RWPE1 (cell line): ENCODE measurements at places on chromosomes 2 and 18.
A peak's percentile ranks its signal among the peaks of the same experiment; 100 is the strongest.

GRCh38 chr18:28469946-28470345, 293.0 kb upstream of the CDH2 start:
- no peak for DNase-seq

DNA sequence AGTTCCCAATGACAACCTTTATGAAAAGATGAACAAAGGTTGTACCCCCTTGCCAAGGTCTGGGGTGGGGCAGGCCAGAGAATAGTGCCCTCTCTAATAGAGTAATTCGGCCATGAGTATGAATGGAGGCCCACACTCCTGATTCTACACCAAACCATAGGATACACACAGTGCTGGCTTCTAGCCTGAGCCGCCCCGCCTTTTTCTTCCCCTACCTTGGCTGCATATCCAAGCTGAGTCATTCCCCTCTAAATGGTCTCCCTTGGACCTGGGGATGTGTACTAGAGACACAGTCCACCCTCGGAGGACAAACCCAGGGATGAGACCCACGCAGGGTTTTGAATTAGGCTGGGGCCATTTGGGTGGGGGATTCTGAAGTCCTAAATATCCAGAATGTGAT, 107.2 kb upstream of the CAPN13 start:
- no peak for DNase-seq

GRCh38 chr2:12325806-12326205, 390.9 kb upstream of the TRIB2 start:
- peak; percentile 55 for DNase-seq

- DNase-seq: no peak
These were observed 18.0 kb upstream of the DPP4 start for GRCh38 chr2:162092008-162092390.

- DNase-seq: no peak
These were observed 4.6 kb downstream of the MARCHF7 start for GRCh38 chr2:159716857-159717256.

- no peak for DNase-seq
These were observed 127.1 kb downstream of the NCOA1 start for GRCh38 chr2:24618144-24618543.

GRCh38 chr18:73023975-73024374, 156.2 kb upstream of the NETO1 start:
- DNase-seq: no peak

DNA sequence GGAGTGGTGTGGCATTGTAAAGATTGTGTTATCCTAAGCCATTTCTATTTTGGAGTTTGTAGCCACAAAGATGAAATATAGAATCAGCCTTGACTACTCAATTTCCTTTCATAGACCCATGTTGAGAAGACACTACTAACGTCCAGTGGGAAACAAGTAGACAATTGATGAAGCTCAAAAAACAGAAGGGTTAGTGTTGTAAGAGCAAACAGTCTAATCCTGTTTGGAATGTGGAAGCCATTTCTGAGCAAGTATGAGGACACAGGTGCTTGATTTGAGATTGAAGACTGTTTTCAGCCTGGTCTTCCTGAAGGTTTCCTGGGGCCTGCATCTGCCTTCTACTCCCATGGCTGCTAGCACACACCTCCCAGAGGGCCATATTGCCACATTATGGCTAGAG, 29.1 kb downstream of the B3GNT2 start:
- DNase-seq: no peak

- DNase-seq: no peak
These were observed 85.7 kb upstream of the RBBP8 start for GRCh38 chr18:22847392-22847791.

DNA sequence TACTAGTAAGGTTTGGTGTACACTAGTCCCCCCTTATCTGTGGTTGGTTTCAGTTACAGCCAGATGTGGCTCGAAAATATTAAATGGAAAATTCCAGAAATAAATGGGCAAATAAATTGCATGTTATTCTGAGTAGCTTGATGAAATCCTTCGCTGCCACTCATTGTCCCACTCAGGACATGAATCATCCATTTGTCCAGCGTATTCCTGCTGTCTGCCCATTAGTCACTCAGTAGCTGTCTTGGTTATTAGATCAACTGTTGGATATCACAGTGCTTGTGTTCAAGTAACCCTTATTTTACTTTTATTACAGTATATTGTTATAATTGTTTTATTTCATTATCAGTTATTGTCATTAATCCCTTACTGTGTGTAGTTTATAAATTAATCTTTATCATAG, 21.7 kb downstream of the ZDBF2 start:
- peak; percentile 46 for DNase-seq

GRCh38 chr18:42931491-42931890, 184.0 kb downstream of the RIT2 start:
- no peak for DNase-seq

GRCh38 chr2:222802514-222803196, 58.2 kb upstream of the ACSL3 start:
- no peak for DNase-seq

GRCh38 chr2:201909961-201910361, 103.6 kb downstream of the CDK15 start:
- DNase-seq: no peak

- DNase-seq: no peak
These were observed 170.5 kb downstream of the NDUFA10 start for GRCh38 chr2:239854596-239854995.

DNA sequence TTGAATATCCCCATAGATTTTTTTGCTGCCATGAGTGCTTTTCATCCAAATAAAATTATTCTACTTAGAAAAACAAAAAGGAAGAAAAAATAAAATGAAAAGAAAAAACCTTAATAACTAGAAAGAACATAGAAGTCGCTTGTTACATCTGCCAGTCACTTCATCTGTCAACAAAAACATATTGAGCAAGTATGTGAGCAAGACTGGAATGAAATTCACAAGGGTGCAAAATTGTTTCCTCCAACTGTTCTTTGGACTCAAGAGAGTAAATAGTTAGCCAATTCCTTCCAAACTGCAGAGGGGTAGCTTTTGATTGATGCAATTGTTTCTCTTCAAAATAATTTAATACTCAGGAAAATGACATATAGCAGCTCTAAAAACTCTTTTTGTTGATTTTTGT, 336.3 kb upstream of the CDH7 start:
- DNase-seq: no peak

DNA sequence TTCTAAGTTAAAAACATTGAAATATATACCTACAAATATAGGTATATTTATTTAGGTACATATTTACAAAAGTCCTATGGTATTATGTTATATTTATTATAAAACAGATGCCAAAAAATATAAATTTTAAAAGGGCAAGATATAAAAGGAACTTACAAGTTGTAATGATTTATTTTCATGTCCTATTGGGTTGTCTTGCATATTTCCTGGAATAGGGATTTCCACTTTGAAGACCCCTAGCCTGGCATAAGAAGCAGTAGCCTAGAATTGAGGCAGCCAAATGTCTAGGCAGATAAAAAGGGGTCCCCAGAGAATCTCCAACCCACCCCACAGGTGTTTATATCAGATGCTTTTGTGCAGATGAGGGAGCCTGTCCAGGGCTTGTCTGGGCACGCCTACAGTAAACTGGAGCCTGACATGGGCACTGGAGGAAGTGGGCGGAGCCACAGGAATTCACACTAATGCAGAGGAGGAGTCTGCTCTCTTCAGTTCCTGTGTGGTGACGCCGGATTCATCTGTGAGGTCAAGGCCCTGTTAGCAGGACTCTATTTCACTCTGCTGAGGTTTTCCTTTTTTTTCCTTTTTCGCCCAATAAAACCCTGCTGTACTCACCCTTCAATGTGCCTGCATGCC, 1088.9 kb upstream of the PIK3C3 start:
- DNase-seq: no peak

- no peak for DNase-seq
These were observed 11.1 kb downstream of the PDE1A start for GRCh38 chr2:182415771-182416170.

- no peak for DNase-seq
These were observed 45.3 kb downstream of the KLHL29 start for GRCh38 chr2:23430263-23430662.

- DNase-seq: no peak
These were observed 28.9 kb downstream of the OSBPL1A start for GRCh38 chr18:24368749-24369148.

- DNase-seq: peak; percentile 94
These were observed at the start of gene CHCHD5 for GRCh38 chr2:112584134-112584890. Gene CHCHD5, plus strand, starts transcription at chr2:112584609. Its CDS starts 39 bp downstream, at chr2:112584648.

DNA sequence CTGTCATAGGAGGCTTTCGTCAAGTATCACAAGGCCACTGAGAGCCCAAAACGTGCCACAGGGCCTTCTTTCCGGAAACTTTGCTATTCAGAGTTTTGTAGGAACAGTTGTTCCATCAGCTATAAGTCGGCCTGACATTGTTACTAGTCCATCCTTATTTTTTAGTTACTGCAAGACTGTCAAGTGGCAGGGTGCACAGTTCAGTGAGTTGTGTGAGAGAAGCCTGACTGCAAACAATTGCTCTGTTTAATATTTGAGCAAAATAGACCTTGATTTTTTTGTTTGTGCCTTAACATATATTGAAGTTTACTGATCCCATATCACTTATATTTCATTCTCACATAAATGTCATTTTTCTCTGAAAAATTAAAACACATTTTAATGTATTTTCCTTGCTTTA, 110.1 kb downstream of the GALNT1 start:
- DNase-seq: no peak

GRCh38 chr2:224111576-224111975, 72.5 kb upstream of the SERPINE2 start:
- peak; percentile 10 for DNase-seq

DNA sequence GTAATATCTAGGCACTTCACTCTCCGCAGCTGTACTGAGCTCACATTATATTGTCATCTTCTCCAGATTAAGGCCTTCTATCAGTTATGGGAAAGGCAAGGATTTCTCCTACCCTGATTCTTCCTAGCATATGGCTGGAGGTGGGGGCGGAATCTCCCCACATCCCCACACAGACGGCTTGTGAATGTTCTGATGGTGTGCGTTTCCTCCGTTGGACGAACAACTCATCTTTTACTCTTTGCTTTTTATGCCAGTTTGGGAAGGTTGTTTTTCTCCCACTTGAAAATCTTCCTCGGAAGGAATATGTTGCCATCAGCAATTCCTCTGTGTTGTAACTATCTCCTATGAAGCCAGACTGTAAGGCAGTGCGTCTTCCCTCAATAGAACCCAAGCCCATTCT, 24.3 kb downstream of the KLHL29 start:
- DNase-seq: no peak

- DNase-seq: no peak
These were observed 60.7 kb downstream of the RAB27B start for GRCh38 chr18:54888933-54889332.

DNA sequence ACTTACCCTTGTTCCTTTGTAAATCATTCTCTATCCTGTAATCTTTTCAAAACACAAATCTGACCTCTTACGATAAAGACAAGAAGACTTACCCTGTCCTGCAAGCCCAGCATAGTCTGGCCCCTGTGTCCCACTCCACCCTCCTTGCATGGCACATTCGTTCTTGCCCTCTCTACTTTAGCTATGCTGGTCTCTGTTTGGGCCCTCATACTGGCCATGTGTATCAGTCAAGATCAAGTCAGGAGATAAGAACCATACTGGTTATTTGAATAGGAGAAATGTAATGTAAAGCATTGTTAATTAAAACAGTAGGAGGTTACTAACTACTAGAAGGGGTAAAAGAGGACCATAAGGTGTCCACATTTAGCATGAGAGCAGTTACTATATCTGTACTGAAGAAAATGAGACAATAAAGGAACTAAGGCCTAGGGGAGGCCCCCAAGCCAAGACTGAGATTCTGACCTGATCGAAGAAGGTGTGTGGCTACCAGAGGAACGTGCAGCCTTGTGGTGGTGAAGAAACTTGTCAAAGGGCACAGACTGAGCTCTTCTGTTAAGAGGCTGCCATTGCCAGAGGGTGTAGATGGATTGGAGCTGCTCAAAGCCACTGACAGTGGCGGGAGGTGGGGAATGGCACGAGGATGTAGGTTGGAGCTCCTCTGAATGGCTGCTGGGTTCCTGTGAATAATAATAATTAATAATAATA, 80.8 kb downstream of the KCTD18 start:
- DNase-seq: no peak

GRCh38 chr2:105635564-105635963, 109.1 kb upstream of the NCK2 start:
- no peak for DNase-seq

DNA sequence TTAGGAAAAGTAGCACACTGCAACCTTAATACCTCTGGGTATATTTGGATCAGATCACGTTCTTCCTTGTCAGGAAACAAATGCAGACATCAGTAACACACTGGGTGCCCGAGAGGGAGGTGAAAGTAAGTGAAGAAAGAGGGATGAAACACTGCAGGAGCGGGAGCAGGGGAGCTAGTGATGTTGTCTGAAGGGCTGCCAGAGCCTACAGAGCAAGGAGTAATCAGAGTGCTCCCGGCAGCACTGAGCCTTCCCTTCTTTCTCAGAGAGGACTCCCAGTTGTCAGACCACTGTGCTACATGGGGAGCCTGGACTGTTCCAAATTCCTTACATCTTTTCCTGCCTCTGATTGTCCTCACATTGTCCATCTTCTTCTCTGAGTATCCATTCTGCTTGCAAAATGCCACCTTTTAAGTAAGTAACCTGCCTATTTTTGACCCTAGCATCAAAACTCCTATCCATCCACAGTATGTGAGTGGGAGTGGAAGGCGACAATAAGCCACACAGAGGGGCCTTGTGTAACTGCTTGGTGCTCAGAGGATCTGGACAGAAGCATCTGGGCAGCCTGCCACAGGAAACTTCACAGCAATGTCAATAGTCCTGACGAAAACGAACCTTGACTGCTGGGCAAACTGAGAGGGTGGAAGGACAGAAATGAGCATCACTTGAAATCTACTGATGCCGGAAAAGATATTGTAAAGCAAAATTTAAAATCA, 10.8 kb upstream of the NAB1 start:
- no peak for DNase-seq

DNA sequence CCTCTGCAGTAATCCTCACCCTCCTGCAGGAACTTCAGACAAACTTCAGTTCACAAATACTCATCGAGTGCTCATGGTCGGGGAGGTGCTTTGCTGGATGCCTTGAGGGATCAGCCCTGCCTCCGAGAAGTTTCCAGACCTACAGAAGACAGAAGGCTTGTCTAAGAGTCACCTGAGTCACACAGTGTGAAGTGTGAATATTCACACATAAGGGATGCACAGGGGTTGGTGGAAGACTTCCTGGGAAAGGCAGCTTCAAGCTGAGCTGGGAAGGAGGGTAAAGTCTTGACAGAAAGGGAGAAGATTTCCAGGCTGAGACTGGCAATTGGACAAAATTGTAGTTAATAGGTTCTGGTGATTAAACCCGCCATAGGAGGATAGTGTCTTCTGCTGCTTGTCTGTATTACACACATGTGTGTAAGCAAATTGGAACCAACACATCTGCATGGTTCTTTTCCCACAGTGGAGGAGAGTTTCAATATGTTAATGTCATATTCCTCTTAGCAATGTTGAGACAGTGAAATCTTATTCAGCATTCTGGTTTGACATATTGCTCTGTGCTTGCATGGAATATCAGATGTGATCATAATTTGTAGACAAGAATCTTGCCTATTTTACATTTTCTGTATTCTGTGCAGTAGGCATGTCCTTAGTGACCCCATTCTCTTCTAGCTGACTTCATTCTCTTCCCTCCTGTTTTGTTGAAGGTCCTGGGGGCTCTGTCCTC, 34.7 kb upstream of the ZNF396 start:
- DNase-seq: no peak

GRCh38 chr2:201261906-201262305, 1.6 kb downstream of the CASP8 start:
- no peak for DNase-seq
